ENCODE measurements at places on chromosomes 4 and X. TPM values are rescaled to one million over a fixed set of nuclear protein-coding genes. Genes with fewer than 3 reads are reported as not detected.
A peak's percentile ranks its signal among the peaks of the same experiment; 100 is the strongest.

The BTK gene
- 0.19 TPM for total RNA-seq

GRCh38 chrX:100636321-100636991, at the start of gene TSPAN6:
TSS of gene TSPAN6 (minus strand) at chrX:100636806. CDS start at chrX:100636694, 112 bp downstream.
- peak; percentile 68 for DNase-seq

The ZNF41 gene
- 5.8 TPM for total RNA-seq

DNA sequence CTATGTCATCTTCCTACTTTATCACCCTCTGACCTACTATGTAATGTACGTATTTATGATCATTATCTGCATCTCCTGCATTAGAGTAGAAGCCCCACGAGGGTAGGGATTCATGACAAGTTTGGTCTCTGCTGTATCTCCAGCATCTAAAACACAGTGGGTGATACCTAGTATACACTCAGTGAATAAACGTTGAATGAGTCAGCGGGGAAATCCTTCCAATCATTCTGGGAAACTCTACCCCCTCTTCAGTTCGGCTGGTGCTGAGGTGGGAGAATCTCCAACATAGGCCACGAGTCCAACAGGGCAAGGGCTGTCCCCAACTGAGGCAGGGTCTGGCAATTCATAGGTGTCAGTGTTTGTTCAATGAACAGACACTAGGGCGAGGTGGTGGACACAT, 74.4 kb upstream of the EFNB1 start:
- DNase-seq = no peak

GRCh38 chr4:153207567-153207966, 3.3 kb downstream of the TRIM2 start:
- no peak for DNase-seq

DNA sequence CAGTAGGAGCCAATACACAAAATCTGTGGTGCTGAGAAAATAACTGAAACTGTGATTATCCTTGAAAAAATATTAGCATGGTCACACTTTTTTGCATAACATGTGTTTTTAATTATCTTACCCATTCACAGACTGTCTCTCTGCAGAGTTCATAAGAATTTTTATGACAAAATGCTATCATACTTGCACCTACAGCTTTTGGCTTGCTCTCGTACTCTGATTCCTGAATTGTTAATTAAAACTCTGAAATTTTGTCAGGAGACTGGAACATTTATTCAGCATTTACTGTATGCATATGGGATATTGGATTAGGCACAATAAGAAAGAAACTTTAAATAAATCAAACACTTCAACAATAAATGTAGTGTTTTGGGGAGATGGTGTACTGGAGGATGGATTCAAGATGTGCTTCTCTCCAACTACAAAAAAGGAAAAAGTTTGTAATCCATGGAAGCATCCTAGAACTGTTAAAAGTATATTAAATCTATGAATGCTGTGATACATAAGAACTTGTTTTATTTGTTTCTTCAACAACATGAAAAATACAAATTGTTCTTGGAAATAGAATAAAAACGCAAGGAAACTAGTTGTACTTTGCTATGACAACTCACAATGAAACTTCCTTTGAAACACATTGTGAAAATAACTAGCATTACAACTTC, 260.5 kb downstream of the SPATA18 start:
- no peak for DNase-seq

DNA sequence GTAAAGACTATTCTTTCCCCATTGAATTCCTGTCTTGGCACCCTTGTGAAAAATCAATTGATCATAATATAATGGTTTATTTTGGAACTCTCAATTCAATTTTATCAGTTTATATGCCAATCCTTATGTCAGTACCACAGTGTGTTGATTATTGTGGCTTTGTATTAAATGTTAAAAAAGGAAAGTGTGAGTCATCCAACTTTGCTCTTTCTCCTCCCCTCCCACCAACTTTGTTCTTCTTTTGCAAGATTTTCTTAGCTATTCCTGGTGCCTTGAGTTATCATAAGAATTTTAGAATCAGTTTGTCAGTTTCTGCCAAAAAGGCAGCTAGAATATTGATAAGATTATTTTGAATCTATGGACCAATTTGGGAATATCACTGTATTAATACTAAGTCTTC, 11.2 kb upstream of the RNF175 start:
- DNase-seq = no peak

GRCh38 chr4:41632481-41633073, 94.6 kb downstream of the LIMCH1 start:
- no peak for DNase-seq

GRCh38 chr4:6383009-6383404, 89.4 kb downstream of the PPP2R2C start:
- DNase-seq = no peak

DNA sequence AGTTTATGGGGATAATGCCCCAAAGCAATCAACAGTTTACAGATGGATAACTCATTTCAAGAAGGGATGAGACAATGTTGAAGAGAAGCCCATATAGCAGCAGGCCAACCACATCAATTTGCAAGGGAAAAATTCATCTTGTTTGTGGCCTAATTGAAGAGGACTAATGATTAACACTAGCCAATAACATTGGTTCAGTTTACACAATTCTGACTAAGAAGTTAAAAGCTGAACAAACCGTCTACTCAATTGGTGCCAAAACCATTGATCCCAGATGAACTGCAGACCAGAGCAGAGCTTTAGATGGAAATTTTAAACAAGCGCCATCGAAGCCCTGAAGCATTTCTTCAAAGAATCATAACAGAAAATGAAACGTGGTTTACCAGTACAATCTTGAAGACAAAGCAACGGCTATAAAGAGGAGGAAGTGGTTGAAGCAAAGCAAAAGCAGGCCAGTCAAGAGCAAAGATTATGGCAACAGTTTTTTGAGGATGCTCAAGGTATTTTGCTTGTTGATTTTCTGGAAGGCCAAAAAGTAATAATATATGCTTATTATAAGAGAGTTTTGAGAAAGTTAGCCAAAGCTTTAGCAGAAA, 20.5 kb upstream of the BLTP1 start:
- DNase-seq = no peak

DNA sequence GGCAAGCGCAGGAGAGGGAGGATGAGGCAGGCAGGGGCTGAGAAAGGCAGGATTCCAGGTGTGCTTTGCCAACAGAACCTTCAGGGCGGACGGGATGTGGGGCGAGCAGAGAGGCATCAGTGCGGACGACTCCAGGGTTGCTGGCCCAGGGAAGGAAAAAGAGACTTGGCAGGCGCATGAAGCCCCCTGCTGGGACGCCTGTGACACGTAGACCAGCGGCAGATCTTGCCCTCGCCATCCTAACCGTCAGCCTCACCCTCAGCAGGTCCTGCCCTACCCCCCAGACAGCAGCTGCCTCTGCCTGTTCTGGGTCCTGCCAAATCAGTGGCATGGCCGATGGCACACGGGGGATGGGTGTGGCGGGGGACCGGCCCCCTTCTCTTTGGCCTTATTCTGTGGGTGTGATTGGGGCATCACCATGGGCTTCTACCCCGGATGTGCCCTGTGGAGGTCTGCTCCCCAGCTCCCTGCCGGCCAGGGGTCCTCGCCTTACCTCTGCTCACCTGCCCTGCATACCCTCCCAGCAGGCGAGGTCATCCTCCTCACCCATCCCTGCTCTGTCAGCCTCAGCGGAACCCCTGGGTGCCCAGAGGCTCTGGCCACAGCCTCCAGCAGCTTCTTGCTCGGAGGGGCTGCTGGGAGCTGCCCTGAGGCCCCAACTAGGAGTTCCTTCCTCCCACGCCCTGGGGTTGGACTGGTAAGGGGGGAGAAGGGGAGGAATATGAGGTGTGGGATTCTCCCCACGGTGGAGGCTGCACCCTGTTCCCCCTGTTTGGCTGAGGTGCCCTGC, 2.9 kb upstream of the SH3BP2 start:
- no peak for DNase-seq

DNA sequence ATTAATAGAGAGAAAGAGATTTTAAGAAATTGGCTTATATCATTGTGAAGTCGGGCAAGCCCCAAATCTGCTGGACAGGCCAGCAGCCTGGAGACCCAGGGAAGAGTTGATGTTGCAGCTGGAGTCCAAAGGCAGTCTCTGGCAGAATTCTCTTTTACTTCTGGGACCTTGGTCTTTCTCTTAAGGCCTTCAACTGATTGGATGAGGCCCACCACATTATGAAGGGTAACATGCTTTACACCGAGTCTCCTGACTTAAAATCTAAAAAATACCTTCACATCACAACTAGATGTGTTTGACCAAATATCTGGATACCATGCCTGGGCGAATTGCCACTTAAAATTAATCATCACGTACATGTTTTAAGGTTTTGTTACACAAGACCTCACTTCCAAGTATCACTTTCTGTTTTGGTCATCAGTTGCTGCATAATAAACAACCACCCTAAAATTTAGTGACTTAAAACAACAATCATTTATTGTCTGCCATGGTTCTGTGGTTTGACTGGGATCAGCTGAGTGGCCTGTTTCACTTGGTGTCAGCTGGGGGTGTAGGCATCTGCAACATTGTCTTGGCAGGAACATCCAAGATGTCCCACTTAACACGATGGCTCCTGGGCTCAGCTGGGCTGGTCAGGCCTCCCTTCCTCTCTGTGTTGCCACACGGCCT, 3.4 kb downstream of the CD38 start:
- no peak for DNase-seq

DNA sequence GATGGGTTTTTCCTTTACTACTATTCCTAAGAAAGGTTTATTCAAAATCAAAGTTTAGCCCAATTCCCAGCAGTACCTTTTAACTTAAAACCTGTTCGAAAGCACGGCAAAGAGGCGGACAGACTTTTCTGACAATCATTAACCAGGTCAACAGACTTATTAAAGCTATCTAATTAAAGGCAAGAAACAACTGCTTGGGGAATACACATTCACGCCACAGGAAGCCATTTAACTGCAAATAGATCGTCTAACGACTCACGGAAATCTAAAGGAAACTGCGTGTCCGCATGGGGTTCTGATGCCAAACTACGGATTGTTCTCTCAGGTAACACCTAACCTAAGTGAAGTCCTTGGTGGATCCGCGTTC, 663 bp upstream of the USP53 start:
- no peak for DNase-seq

GRCh38 chr4:123649250-123649644, 252.7 kb downstream of the SPRY1 start:
- no peak for DNase-seq

DNA sequence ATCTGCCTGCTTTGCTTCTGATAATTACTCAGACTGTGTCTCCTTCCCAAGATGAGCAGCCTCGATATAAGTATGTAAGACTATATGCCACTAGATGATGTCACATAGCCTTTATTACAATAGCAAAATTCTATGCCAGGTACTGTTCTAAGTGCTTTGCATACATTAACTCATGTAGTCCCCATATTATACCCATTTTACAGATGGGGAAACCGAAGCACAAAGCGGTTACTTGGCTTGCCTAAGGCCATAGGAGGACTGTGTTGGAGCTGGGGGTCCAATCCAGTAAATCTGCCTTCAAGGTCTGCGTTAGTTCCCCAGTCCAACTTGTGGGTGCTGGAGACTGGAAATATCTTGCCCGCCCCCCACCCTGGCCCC, 826 bp upstream of the SCML1 start:
- no peak for DNase-seq

The IL3RA gene
- total RNA-seq = 0.73 TPM

DNA sequence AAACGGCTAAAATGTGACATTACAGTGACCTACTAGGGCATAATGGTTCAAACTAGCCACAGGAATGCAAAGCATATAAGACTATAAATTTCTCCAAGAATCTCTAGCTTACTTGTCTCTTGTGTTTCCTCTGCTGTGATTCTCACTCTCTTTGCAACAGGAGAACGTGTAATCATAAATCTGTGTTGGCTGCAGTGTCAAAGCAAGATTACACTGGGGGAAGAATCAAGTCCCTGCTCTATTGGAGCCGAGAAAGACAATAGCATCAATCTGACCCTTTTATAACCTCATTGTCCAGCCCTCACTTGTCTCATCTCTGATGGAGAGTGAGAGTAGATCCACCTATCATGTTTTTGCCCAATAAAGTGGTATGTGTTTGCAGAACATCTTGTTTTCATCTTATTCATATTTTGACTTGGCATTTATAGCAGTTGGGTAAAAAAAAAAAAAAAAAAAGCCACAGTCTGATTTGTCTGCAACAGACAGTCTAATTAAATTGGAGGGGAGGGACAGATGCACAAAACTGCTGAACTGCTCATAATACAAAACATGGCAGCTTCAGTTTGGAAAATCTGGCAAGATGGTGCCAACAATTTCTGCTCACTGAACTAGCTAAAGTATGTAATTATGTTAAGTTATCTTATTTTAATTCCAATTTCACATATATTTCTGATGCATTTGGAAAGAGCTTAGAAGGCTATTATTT, 165.0 kb upstream of the GABRA2 start:
- DNase-seq = no peak

DNA sequence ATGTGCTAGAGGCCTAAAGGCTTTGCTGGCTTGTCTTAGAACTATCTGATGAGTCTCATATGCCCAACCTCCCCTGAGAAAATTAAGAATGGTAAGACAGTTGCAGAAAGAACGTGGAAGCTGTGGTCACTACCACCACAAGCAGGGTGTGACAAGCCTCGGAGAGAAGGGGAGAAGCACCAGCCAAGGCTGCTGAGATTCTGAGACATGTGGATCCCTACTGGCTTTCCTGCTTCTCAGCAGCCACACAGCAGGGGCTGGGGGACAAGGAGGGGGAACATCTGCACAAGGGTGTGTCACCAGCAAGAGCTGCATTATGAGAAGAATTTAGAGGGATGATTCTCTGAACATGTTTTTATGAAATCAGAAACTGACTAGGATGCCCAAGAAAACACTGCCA, 19.4 kb downstream of the TAPT1 start:
- no peak for DNase-seq

DNA sequence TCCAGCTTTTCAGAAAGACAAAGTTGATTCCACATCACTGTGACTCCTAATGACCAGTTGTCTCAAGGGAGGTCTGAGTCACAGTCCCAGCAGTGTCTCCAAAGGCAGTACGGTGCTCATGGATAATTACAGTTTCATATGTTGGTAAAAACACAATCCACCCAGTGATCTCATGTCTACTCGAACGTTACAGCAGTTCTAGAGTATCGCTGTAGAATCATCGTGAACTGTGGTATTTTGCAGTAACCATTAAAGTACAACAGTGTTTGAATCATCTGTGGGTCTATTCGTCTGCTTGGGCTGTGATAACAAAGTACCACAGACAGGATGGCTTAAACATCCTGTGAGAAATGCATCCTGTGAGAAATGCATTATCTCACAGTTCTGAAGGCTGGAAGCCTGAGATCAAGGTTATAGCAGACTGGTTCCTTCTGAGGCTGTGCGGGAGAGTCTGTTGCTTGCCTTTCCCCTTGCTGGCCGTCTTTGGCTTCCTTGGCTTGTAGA, 121.1 kb upstream of the SORBS2 start:
- no peak for DNase-seq

GRCh38 chr4:57498251-57498650, 388.1 kb upstream of the IGFBP7 start:
- no peak for DNase-seq

All from activated naive CD4-positive, alpha-beta T cell treated with anti-CD3 and anti-CD28 coated beads, Interleukin-2, amount 50 U/mL, for 72 hours (primary cell).